Adrenal gland (tissue), 19 donors: ENCODE measurements at places on chromosomes 5 and 9. TPM values are rescaled to one million over a fixed set of nuclear protein-coding genes. Genes with fewer than 3 reads are reported as not detected.
A peak's percentile ranks its signal among the peaks of the same experiment; 100 is the strongest.

DNA sequence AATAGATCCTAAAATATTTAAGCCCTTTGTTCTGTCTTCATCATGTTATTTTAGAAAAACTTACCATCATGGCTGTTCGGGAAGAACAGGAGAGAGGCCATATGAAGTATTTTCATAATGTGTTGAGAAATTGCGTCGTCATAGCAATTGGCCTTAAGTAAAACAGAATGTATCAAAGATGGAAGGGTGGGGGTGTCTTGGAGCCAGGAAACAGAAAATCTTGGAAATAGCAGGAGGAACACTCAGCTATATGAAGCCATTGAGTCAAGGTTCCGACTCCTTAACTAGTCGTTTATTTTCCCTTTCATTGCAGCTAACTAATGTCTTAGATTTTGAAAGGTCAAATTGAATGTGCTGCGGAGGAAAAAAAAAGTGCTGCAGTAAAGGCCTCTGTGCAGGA lies 1.3 kb downstream of the SPTAN1 start:
- peaks cover 24% of the 10 kb centered on the region for H3K4me1 ChIP-seq
- no peaks in the 10 kb centered on the region for H3K36me3 ChIP-seq
- H3K4me3 ChIP-seq: no peak overlapping the region
- no peak for DNase-seq

- H3K4me1 ChIP-seq: no peaks in the 10 kb centered on the region
- H3K27ac ChIP-seq: no peak overlapping the region
- H3K4me3 ChIP-seq: no peak overlapping the region
- no peaks in the 10 kb centered on the region for H3K36me3 ChIP-seq
- no peak for DNase-seq
These were observed 167.7 kb downstream of the CDH6 start for GRCh38 chr5:31361234-31361633.

Gene PELO
- 27.9 TPM for polyA plus RNA-seq

DNA sequence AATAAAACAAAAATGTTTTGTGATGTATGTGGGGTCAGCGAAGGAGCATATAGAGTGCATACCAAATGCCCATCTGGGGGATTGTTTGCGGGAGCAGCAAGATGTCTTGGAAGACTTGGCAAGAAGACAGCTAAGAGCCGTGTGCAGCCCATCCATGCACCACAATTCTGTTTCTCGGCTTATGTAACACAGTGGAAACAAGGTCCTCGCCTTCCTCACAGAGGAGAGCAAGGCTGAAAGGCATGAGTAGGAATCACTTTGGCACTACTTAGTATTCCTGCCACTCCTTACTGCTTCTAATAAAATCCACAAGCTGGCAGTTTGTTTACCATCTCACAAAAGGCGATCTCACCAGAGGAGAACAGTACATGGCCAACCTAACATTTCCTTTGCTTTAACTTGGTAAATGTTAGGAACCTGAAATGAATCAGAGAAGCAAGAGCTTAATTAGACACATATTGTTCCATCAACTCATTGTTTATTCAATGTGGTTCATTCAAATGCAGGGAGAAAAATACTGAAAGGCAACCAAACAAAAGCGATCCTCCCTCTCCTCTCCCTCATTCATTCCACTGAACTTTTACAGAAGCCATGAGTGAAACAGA lies 648.1 kb downstream of the ACTL7B start:
- no peak overlapping the region for H3K27ac ChIP-seq
- H3K4me1 ChIP-seq: no peaks in the 10 kb centered on the region

Gene AGXT2
- not detected for polyA plus RNA-seq

- no peak overlapping the region for H3K4me3 ChIP-seq
- H3K27ac ChIP-seq: no peak overlapping the region
- H3K36me3 ChIP-seq: no peaks in the 10 kb centered on the region
These were observed 303.0 kb downstream of the MSX2 start for GRCh38 chr5:175027390-175027789.

DNA sequence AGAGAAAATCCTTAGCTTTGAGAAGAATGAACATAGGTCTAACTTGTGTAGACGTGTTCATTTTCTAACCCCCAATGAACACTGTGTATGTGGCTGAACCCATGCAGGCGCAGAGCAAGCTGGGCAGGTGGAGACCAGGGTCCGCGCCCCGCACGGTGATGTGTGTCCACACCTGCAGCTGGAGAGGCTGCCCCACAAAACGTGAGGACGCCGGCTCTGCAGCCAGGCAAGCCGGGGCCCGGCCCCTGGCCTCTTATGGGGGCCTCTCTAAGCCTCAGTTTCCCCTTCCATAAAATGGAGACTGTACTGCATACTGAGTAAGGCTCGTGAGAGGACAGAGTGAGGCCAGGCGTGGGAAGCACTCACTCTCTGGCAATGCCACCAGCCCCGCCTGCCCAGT lies 124.7 kb upstream of the RAPGEF1 start:
- no peak overlapping the region for H3K27ac ChIP-seq
- H3K36me3 ChIP-seq: peaks cover 9% of the 10 kb centered on the region
- H3K4me3 ChIP-seq: no peak overlapping the region

Gene IL5
- polyA plus RNA-seq: not detected

- peaks cover 6% of the 10 kb centered on the region for H3K4me1 ChIP-seq
- no peaks in the 10 kb centered on the region for H3K36me3 ChIP-seq
- H3K27me3 ChIP-seq: no peaks in the 10 kb centered on the region
- no peak for DNase-seq
These were observed 247.9 kb downstream of the PRELID2 start for GRCh38 chr5:145587308-145587672.

Gene ZNF354B
- 8.1 TPM for polyA plus RNA-seq

Gene SPINK13
- polyA plus RNA-seq: 2.1 TPM

- no peaks in the 10 kb centered on the region for H3K36me3 ChIP-seq
- no peak overlapping the region for H3K4me3 ChIP-seq
- H3K4me1 ChIP-seq: no peaks in the 10 kb centered on the region
These were observed 36.5 kb downstream of the FOXD1 start for GRCh38 chr5:73411936-73412596.

DNA sequence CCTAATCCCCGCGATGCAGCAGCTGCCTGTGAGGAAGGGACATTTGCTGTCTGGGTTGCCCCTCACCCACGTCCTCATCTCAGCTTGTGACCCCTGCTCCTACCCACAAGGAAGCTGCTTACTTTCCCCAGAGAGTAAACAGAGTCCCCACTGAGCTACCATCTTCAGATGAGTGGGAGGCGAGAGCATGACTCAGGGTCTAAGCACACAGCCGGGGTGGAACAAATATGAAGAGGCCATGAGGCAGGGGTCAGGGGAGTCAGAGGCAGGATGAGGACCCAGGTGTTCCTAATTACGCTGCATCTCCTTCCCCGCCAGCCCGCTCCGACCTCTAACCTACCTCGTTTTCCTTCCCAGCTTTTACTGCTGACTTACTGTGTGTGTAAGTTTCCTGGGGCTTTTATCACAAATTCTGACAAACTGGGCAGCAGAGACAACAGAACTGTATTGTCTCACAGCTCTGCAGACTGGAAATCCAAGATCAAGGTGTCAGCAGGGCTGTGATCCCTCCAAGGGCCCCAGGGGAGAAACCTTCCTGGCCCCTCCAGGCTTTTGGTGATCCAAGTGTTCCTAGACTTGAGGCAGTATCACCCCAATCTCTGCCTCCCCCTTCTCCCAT lies 94.0 kb upstream of the DNAH5 start:
- H3K4me1 ChIP-seq: no peaks in the 10 kb centered on the region
- no peaks in the 10 kb centered on the region for H3K27me3 ChIP-seq

DNA sequence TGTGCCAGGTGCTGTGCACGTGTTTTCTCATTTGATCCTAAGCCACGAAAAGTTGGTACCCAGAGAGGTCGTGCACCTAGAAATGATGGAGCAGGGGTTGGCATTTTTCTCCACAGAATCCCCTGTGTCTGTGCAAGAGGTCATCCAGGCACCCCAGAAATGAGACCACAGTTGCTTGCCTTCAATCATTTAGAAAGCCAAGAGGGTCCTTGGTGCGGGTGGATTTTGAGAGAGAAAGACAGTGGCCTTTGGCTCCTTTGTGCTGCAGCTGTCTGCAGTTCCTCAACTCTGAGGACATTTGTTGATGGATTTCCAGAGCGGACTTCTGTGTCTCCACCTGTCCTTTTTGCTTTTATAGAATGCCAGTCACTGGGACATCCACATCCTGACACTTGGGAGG lies 33.8 kb upstream of the SPRY4 start:
- H3K27me3 ChIP-seq: no peaks in the 10 kb centered on the region
- no peak for DNase-seq
- no peaks in the 10 kb centered on the region for H3K36me3 ChIP-seq
- no peak overlapping the region for H3K4me3 ChIP-seq

DNA sequence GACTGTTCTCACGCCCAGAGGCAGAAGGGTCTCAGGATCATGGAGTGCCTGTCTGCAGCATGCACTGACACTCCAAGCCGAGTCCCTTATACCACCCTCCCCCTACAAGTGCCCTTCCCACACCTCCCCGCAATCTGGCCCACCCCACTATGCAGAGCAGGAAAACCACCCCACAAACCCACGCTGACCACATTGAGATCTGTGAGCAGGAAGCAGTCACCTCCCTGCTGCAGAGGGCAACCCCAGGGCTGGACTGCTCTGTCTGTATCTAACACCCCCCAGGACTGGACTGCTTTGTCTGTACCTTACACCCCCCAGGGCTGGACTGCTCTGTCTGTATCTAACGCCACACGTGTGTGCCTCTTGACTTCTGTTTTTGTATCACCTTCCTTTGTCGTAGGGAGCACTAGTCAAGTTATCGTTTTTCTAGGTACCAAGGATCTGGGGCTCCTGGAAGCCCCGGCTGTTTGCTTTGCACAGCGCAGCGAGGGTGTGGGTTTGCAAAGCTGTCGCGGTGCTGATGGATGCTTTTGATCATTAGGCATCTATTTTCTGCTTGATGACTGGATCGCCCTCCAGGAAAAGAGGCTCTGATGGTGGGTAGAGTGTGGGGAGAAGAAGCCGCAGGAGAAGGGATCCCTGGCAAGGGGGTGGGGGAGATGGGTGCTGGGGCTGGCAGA lies 21.5 kb downstream of the OLFM1 start:
- no peak for DNase-seq
- H3K4me3 ChIP-seq: no peak overlapping the region
- H3K27me3 ChIP-seq: no peaks in the 10 kb centered on the region
- no peaks in the 10 kb centered on the region for H3K36me3 ChIP-seq

GRCh38 chr5:124285071-124285470 lies 461.4 kb downstream of the ZNF608 start:
- no peaks in the 10 kb centered on the region for H3K36me3 ChIP-seq
- peaks cover 6% of the 10 kb centered on the region for H3K4me1 ChIP-seq
- no peaks in the 10 kb centered on the region for H3K27me3 ChIP-seq
- no peak for DNase-seq
- H3K27ac ChIP-seq: no peak overlapping the region

DNA sequence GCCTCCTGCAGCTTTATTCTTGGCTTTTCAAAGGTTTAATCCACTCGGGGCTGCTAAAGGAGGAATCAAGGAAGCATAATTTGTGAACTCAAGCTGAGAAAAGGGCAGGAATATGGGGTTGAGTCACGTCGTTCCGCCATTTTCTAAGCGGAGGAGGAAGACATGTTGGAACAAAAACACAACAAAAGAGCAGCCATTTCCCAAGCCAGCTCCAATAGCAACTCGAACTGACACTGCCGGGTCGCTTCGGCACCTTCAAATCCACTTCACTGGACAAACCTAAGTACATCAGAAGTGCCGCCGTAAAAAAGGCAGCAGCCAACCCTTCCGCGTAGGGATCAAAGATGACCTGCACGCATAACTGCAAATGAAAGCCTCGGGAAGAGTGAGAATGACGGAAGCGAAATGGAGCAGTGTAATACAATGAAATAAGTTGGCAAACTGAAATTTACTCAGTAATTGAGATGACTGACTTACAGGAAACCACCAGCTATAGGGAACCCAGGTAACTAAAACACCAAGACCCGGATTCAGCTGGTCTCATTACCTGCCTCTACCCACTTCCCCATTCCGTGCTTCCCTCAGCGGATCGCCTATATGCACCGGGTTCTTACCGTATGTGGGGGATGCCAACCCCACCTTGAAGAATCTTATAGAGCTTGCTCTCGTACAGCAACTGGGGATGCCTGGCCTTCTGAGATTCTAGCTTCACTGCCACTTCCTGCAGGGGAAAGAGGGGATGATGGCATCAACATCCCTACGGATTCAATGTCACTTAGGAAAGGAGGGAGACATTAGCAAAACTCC lies 1.6 kb downstream of the CSNK1A1 start:
- peaks cover 37% of the 10 kb centered on the region for H3K36me3 ChIP-seq
- peak overlapping the region; percentile 100 for H3K27ac ChIP-seq
- peak; percentile 48 for DNase-seq
- H3K27me3 ChIP-seq: no peaks in the 10 kb centered on the region
- H3K4me1 ChIP-seq: peaks cover 47% of the 10 kb centered on the region
- H3K4me3 ChIP-seq: peak overlapping the region; percentile 98

DNA sequence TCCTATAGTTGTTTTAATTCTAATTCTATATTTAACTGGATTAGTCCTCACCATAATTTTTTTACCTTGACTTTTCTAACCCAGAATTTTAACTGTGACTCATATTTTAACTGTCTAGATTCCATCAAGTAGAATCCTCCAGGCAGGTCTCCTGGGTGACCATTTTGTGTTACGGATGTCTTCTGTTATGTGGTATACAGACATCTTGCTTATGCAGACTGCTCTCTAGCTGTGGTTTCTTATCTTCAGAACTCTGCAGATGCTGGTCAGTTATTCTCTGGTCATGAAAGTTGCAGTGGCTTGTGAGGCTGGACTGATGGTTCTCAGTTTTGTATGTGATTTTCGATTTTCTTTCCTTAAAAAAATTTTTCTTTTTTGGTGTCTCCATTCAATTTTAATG lies 139.4 kb downstream of the ATG10 start:
- DNase-seq: no peak
- no peaks in the 10 kb centered on the region for H3K4me1 ChIP-seq
- no peaks in the 10 kb centered on the region for H3K27me3 ChIP-seq
- no peak overlapping the region for H3K27ac ChIP-seq

Gene DMGDH
- 3.0 TPM for polyA plus RNA-seq

Gene AMBP
- polyA plus RNA-seq: 0.40 TPM

Gene GFI1B
- polyA plus RNA-seq: 0.03 TPM

Gene PCA3
- not detected for polyA plus RNA-seq

DNA sequence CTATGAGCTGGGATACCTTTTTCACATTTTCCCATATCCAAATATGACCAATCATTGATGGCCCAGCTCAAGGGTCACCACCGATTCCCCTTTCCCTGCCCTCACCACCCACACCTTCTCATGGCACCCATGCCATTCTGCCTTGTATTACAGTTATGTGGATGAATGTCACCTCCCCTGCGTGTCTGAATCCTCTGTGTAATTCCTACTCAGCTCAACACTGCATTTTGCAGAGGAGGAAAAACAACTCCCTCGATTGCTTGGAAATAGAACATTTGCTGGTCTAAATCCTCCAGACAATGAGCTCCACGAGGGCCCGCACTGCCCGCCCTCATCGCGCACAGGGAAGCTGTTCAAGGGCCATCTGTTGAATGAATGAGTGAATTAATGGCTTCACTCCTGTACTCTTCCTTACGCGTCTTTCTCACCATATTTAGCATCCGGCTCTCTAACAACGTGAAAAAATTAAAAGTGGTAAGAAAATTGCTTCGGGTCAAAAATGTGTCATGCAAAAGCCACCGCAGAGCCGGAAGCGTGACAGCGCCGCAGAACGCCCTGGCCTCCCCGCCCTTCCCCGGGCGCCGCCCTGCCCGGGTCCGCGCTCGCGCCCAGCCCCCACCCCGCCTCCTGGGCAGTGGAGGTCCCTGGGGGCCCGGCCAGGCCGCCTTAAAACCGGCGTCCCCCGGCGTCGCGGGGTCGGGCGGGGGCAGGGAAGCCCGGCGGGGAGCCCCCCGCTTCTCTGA lies 704 bp downstream of the SUSD1 start:
- no peaks in the 10 kb centered on the region for H3K27me3 ChIP-seq
- H3K27ac ChIP-seq: no peak overlapping the region
- H3K36me3 ChIP-seq: no peaks in the 10 kb centered on the region
- DNase-seq: peak; percentile 71
- no peak overlapping the region for H3K4me3 ChIP-seq
